Umbilical cord (tissue), 2 donors: ENCODE measurements at places on chromosomes 1 and 21.

- DNase-seq = peak; percentile 74
These were observed 65.8 kb downstream of the SIK1 start for GRCh38 chr21:43361127-43361492.

DNA sequence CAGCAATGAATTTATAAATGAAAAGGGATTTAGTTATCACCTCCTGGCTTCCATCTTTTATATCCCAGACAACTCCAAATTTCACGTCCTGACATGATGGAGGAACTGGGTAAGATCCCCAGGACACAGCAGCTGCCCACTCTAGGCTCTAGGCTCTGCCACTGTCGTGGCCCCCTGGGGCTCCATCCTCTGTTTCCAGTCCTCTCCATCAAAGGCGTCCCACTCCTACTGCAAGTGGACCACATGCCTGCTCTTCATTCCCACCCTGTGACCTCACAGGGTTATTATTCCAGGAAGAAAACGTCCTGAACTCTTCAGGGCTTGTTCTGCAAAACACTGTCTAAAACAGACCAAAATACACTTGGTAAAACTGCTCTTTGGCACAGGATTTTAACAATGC, 11.9 kb downstream of the URB1 start:
- DNase-seq = no peak

DNA sequence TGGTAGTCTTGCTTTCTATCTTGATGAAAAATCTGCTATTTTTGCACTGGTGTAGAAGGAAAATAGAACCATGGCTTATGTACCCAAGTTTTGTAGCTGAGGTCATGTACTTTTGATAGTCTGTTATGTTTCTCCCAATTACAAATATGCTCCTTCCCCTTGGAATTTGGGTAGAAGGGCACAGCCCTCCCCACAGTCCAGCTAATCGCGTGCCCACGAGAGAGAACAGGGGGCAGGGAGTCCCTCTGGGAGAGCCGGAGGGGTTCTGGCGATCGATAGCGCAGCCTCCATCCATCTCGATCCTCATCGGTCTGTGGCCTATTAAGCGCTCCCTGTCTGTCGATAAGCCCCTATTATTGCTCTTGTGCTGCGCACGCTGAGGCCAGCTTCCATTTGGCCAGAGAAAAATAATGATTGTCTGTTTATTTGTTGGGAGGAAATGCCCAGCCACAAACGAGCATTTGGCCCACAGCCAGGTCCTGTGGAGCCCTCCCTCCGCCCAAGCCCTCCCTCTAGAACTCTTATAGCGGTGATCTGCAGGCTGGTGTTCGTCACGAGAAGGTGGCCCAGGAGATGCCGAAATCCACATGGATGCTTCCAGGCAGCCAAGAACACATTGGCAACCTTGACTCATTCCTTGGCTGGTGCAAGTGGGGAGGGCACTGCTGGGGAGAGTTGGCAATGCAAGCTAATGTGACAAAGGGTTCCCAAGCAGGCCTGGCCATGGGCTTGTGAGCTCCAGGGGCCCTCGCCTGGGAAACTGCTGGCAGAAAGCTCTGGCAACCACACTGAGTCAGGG, 134.7 kb upstream of the TNR start:
- no peak for DNase-seq

DNA sequence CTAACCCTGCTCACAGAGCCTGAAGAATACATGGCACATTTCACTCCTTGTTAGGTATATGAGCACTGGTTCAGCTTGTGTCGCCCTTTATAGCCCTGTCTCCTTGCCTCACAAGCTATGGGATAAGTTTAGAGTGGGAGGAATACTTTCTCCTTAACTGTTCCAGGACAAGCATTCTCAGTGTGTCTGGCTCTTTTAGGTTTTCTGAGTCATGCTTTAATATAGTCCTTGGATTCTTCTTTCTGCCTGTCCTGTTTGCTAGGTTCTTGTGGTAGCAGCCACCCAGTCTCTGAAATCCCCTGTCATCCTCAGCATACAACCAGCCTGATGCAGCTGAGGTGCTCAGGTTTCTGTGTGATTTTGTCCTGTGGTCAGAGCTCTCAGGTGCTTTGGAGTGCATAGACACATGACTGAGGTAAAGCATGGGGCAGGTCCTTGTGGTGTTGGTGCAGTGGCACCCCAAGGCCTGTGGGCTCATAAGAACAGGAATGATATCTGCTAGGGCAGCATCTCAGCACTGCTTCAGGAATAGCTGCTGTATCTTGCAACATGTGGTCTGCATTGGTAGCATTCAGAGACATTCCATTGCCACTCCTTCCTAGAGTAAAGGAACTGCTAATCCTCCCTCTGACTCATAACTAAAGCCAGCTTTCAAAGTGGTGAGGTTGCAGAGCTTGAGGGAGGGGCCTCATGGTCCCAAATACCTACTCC, 14.2 kb upstream of the CASQ2 start:
- DNase-seq = peak; percentile 94

GRCh38 chr1:1275836-1276235, 2.2 kb upstream of the UBE2J2 start:
- DNase-seq = no peak

DNA sequence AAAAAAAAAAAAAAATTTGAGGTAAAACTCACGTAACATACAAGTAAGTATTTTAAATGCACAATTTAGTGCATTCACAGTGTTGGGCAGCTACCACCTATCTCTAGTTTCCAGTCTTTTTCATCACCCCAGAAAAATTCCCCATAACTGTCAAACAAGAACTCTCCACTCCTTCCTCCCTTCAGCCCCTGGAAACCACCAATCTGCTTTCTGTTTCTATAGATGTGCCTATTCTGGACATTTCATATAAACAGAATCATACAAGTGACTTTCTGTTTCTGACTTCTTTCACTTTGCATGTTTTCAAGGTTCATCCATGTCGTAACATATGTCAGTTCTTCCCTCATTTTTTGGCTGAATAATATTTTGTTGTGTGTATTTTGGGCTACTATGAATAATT, 24.9 kb upstream of the ETS2 start:
- no peak for DNase-seq

DNA sequence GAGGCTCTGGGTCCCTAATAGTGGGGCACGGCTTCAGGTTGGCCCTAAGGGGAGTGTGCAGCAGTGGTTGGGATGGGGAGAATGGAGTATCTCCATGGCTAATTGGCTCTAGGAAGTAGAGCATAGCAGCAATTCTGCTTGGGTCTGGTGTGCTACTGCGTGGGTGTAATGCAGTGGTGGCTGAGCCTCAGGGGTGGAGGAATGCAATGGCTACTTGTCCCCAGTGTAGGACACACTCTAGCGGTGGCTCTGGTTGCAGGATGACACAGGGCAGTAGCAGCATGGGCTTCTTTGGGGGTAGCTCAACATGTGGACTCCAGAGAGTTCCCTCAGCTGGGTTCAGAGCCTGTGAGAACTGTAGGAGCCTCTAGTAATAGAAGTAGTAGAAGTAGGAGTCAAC, 91.2 kb upstream of the FAM78B start:
- DNase-seq = no peak

DNA sequence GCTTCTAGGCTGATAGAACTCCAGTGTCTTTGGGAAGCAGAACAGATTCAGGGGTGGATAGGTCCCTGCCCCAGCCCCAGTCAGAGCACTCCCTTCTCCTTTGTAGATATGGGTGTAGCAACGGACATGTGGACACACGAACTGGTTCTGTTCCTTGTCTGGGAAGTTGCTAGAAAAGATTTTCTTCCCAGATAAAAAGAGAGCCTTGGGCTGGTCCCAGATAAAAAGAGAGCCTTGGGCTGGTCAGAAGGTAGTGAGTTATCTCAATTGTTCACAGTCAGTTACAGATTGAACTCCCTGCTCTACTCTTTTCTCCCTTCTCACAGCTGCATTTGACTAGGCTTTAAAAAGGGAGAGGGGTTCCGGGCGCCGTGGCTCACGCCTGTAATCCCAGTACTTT, 7.4 kb upstream of the EFNA1 start:
- peak; percentile 49 for DNase-seq

GRCh38 chr1:33902486-33903209, 38.8 kb downstream of the HMGB4 start:
- no peak for DNase-seq

GRCh38 chr1:159830722-159831121, 4.0 kb downstream of the SLAMF8 start:
- DNase-seq = no peak

GRCh38 chr1:24567792-24568388, 12.0 kb downstream of the NCMAP start:
- DNase-seq = peak; percentile 73

- no peak for DNase-seq
These were observed 7.0 kb downstream of the NOL9 start for GRCh38 chr1:6547301-6547700.

DNA sequence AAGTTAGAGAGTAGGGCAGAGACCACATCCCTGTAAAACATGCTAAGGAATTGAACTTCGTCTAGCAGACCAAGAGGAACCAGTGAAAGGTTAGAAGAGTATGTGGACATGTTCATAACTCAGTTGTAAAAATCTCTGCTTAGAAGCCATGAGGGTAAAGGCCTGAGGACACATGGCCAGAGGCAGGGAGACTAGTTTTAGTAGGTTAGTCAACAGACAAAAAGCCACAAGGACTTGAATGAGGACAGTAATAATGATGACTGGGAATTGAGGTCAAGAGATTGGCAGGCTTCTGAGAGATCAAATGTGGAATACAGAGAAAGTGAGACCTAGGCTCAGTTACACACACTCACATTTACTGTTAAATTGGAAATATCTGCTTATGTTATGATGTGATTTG, 205.5 kb upstream of the HOOK1 start:
- no peak for DNase-seq

GRCh38 chr1:153506831-153507413, 28.9 kb downstream of the S100A6 start:
- DNase-seq = peak; percentile 97

DNA sequence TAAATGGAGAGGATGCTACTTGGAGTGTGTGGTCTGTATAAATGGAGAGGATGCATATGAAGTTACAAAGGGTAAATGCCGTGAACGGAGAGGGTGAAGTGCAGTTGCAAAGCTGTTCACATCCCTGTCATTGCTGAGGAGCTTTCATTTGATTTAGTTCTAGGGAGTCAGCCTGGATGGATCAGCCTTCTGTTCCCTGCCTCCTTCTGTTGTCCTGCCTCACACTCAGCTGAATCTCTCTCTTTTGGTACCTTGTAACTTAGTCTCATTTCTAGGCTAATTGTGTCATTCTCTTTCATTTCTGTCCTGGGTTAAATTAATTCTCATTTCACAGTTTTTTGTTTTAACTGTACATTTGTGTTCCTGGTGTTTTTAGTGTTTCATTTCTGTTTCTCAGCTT, 133.2 kb upstream of the COL6A1 start:
- DNase-seq = no peak

GRCh38 chr1:109931189-109931731, 20.6 kb downstream of the CSF1 start:
- DNase-seq = peak; percentile 82

DNA sequence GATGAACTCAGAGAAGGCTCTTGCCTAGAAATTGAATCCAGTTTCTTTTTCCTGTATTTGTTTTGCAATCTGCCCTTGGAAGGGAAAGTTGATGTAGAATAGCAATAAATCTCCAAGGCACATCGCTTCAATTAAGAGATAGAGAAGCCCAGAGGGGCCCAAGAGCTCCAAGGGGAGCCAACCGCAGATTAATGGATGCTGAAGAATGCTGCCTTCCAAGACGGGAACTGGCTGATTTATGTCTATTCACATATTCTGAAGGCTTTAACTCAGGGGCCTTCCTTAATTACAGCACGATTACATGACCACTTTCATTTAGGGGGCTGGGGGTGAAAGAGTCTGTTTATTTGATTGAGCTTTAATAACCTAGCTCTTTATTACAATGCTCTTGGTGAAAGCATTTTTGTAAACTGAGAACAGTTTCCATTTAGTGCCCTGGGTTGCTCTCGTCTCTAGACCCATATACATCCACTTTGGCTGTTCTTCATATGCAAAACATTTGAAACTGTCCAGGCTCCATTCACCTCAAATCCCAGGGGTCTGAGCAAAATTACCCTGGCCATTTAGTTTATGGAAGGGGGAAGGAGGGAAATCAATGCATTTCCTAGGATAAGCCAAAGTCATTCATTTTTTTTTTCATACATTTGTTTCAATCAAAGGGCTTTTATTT, 87.4 kb upstream of the CLDN14 start:
- DNase-seq = peak; percentile 69

- DNase-seq = no peak
These were observed 22.6 kb downstream of the ANKRD13C start for GRCh38 chr1:70331962-70332361.

DNA sequence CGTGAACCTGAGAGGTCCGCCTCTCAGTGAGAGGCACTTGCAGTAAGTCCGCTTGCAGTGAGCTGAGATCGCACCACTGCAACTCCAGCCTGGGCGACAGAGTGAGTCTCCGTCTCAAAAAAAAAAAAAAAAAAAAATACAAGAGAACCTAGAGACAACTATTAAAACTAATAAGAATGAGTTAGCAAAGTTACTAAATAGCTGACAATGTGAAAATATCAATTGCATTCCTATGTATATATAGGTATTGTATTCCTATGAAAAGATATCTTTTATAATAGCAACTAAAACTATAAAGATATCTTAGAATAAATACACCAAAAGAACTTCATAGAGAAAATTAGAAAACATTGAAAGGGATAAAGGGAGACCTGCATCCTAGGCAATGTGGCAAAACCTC, 20.3 kb downstream of the FLVCR1 start:
- DNase-seq = no peak

- DNase-seq = no peak
These were observed 579.7 kb downstream of the PLA2G4A start for GRCh38 chr1:187408212-187409004.

DNA sequence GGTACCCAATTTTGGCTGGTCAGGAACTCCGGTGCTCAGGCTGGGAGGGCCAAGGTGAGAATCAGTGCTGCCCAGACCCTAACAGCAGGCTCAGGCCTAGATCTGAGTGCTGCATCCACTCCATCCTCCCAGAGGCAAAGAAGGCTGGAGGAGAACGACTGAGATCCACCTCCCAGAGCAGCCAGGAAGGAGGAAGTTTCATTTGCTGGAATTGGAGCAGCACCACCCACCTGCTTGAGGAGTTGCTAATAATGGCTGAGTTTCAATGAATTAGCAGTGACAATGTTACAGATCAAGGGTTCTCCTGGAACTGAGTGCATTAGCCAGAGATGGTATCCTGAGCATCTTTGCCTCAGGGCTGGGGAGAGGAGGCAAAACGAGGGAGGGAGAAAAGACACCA, 46.7 kb upstream of the KLHDC7A start:
- DNase-seq = no peak

GRCh38 chr1:62516600-62516999, 79.8 kb downstream of the USP1 start:
- DNase-seq = no peak

GRCh38 chr1:40075266-40075665, 21.8 kb downstream of the PPT1 start:
- DNase-seq = no peak

DNA sequence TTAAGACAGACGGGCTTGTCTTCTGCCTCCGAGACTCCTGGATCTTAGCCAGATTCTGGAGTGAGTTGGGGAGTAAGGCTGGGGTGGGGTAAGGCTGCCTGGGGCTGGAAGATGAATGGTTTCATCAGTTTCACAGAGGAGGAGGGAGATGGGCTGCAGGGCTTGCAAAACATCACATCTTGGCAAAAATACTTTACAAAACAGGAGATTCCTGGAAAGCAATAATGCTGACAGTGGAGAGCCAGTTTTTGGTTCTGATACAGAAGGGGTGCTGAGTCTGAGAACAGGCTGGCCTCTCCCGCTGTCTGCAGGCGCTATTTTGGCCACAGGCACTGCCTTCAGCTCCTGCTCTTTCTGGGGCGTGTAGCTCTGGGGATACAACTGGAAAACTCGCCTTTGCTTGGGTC, 83.4 kb upstream of the KCNE2 start:
- DNase-seq = peak; percentile 95
